ENCODE measurements at places on chromosomes 11 and 22. TPM values are rescaled to one million over a fixed set of nuclear protein-coding genes. Genes with fewer than 3 reads are reported as not detected.

The AQP11 gene
- total RNA-seq: 1.1 TPM

The CNGA4 gene
- total RNA-seq: 0.49 TPM

The EHF gene
- total RNA-seq: 25.9 TPM

The TMEM138 gene
- total RNA-seq: 16.6 TPM

The PATE4 gene
- not detected for total RNA-seq

The TNNT3 gene
- total RNA-seq: 428 TPM

The KRTAP5-9 gene
- total RNA-seq: not detected

Measured in skin of body (tissue), 3 donors.